ENCODE measurements at places on chromosomes 3 and 15.

DNA sequence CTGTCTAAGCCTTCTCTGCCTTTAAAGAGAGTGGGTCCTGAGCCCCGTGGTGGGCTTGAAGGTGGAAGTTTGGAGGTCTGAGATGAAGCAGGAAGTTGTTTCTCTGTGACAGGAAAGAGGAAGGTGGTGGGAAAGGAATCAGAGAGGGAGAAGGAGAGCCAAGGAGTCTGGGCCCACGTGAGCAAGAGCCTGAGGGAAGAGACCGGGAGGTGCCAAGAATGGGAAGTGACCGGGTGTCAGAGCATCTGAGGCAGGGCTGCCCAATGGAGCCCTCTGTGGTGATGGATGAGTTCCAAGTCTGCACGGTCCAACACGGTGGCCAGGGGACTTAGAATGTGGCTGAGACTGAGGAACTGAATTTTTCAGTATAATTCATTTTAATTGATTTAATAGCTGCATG is 24.6 kb downstream of the ALDH1L1 start:
- DNase-seq: no peak

GRCh38 chr3:116367761-116368395 is 77.4 kb downstream of the LSAMP start:
- DNase-seq: no peak

- no peak for DNase-seq
Measured at GRCh38 chr3:52153389-52154096, 680 bp downstream of the POC1A start.

DNA sequence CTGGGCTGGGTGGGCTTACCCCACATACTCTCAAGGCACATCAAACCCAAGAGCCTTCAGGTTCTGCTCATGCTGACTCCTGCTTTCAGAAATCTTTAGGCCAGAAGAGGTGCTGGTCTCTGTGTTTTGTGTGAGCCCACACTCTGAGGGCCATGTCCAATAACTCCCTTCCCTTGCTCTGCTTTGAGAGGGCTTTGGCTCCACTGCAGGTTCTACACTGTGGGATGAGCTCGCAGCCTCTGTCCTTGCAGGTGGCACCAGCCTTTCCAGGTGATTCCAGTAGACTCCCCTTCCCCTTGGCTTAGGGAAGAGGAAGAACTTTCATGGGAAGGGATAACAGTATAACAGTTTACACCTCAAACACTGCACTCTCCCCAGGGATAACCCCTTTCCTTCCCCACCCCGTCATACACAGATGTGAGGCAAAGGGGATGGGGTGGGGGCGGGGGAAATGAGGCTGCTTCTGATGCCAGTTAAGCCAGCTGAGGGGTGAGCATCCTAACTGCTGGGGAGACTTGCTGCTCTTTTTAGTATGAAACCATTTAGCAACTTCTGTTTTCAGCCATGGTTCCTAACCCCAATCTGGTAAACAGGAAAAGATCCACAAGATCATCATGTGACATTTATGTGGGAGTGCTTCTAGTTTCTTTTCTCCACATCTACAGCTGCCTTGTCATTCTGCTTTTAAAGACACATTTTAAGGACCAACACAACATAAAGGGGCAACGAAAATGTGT is 262.4 kb downstream of the SLC9A9 start:
- DNase-seq: no peak

DNA sequence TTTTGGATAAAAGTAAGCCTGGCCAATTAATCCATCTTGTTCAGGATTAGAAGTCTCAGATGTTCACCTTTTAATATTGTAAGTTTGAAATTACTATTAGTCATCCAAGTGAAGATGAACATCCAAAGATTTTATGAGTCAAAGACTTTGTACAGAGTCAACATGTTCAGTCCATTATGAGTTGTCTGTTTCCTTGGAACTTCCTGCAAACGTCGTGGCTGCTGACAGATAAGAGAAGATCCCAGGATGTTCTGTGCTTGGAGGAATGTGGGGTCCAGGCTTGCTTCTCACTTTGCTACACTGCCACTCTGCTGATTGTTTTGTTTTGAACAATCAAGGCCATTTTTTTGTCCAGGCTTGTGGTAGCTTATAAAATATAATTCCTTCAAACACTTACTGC is 74.3 kb upstream of the SLCO2A1 start:
- no peak for DNase-seq

- no peak for DNase-seq
Measured at GRCh38 chr15:41961001-41961518, 11.3 kb downstream of the EHD4 start.

DNA sequence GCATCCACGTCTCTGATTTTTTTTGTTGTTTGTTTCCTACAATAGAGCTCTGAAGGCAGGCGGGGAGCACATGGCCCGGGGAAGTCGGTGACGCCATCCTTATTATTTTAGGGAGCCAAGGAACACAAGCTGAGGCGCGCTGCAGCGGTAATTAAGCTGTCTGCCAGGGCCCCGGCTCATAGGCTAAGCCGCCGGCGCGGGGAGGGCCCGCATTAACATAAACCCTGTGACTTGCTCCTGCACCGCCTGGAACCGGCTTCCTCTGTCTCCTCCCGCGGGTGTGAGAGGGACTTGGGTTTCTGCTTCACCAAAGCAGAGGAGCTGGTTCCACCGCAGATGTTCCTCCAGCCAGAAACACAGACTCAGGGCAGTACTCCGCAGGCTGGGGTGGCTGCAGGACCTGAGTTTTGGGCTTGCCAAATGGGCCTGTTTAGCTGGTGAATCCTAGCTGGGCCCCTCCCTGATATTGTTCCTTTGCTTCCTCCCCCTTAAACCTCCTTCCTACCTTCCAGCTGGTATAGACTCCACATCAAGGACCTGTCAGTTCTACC is 25.3 kb downstream of the ANP32A start:
- DNase-seq: peak; percentile 37

DNA sequence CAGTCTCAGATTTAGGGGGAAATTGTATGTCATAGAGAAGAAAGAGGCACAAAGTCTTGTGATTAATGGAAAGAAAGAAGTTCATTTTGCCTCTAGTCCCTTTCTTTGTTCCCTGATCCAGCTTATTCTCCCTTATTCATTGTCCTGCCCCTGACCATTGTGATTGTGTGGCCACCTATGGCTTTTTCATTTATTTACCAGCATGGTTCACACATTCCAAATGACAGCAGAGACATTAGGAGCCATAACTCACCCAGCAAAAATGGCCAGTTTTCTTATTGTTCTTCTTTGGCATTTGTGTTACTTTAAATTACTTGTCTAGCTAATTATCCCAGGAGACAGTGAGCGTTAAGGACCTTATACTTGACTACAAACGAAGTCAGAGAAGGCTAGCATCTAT is 36.3 kb upstream of the SGO1 start:
- DNase-seq: no peak

DNA sequence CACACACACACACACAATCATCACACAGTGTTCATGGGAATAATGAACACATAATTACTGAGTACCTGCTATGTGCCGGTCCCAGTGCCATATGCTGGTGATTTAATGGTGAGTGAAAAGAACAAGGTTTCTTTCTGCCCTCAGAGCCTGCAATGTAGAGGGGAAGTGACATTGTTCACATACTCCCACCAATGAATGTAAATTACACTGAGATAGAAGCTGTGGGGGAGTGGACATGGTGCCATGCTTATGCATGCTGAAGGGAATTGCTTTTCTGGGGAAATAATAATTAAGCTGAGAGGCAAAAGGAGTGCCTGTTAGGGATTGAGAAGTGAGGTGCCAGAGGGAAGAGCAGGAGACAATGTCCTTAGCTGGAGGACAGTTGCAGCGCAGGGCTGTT is 175.1 kb downstream of the MFSD1 start:
- DNase-seq: no peak

DNA sequence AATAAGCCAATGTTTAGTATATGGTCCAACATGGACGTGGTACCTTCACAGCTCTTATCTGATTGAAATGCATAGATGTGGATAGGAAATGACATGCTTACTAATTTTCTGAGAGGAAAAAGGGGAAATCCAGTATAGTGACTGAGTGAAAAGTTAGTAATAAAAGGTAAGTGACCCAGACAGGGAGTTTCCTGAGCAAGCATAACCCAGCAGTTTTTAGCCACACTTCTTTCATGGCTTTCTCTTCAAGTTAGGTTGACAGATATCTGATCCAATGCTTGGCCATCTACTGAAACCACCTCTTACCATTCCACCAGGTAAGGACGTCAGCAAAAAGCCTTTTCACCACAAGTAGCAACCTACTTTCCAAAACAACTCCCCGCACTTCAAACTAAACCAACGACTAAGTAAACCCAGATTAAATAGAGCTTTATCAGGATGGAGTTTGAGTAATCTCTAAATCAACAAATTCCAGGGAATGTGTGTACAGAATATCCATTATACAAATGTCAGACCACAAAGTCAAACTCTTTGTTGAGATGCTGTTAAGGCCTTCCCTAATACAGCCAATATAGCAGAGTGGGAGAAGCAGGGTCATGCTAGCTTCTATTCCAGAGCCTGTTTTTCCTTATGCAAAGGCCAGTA is 329.7 kb downstream of the RORA start:
- peak; percentile 12 for DNase-seq

DNA sequence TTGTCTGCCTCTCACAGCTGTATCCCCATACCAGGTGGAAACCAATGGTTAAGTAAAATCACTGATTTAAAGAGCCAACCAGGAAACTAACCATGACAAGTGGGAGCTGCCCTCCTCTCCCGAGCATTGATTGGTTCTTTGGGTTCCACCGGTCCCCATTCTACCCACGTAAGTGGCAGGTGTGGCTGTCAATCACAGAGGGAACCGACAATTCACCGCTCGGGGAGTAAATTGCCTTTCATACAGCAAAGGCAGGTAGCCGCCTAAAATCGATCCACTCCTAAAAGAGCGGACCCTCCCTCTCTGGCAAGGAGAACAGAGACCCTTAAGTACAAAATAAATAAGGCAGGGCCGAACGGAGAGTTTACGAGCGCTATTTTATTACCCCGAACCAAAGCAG is 1.2 kb downstream of the ERC2 start:
- peak; percentile 1 for DNase-seq

GRCh38 chr15:40134885-40135284 is 26.0 kb upstream of the BUB1B start:
- DNase-seq: no peak

DNA sequence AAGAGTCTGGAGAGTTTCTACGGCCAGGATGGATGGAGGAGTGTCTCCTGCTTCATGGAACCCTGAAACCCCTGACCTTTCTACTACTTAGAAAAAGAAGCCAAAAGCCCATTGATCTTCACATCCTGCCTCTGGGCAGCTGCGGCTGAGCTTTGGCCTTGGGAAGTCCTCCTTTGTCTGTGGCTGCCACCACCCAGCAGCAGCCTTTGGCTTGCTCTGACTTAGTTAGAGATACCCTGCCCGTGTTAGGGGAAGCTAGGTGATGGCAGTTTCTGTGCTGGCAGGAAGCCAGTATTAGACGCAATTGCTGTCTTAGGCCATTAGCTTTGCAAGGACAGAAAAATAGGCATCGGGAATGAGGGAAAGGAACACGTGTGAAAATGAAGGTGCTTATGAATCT is 18.8 kb downstream of the APH1B start:
- DNase-seq: no peak

DNA sequence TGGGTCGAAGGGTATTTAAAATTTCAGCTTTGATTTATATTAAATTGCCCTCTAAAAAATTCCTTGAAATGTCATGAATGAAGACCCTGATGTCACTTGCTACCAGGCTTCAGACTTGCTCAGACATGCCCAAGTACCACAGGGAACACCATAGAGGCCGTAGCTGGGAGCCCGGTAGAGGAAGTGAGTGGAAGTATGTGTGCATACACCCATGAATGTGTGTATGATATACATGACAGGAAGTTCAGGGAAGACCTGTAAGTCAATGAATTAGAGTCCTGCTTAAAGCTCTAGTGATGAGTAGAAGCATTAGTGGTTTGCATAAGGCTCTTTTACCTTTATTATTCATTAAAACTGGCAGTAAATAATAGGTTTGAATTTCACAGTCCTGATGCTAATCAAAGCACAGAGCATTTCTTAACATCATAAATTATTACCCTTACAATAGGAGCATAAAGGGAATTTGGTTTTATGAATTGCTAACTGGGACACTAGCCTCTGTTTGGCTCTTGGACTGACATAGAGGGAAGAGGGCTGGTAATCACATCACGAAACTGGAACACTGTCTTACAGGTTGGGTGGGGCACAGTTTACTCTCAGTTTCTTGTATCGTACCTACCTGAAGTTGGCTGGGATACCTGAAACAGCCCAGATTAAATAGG is 144.4 kb downstream of the CHST2 start:
- no peak for DNase-seq

DNA sequence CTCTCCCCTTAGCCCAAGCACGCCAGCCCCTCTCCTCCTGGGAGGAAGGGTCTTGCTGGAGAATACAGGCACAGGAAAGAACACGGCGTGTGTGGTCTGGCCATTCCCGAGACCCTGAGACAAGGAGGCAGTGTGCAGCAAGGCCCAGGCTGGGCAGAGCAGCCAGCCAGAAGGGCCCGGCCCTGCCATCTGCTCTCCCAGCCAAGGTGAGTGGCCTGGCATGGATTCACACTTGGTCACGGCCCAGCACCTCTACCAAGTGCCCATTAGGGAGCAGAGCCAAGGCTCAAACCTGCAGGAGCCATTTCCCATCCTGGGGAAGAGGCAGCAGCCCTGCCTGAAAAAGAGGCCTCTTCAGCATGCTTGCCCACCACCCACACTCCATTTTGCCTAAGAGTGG is 28.6 kb downstream of the MEGF11 start:
- no peak for DNase-seq

- DNase-seq: no peak
Measured at GRCh38 chr3:140920029-140920428, 21.6 kb upstream of the SLC25A36 start.

GRCh38 chr3:30495172-30496065 is 111.0 kb upstream of the TGFBR2 start:
- DNase-seq: no peak

- DNase-seq: no peak
Measured at GRCh38 chr3:184383033-184383740, 3.3 kb downstream of the CHRD start.

DNA sequence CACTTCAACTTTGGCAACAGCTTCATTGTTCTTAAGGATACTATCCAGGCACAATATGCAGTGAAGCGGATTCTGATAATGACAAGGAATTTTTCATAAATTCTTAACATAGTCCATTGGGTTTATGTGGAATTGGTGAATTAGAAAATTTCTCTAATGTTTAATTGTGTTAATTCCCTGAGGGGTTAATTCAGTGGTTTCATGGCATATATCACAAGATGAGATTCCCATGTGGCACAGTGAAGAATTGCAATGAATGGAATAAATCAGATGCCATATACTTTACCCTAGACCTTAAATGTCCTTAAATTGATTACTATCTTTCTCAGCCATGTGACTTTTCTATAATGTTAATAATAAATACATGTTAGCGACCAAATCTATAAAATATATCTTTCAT is 1244.1 kb downstream of the ROBO2 start:
- DNase-seq: no peak
